ENCODE measurements at places on chromosomes 1 and 21.

- no peak for DNase-seq
Measured at GRCh38 chr1:182263706-182264105, 127.9 kb downstream of the GLUL start.

DNA sequence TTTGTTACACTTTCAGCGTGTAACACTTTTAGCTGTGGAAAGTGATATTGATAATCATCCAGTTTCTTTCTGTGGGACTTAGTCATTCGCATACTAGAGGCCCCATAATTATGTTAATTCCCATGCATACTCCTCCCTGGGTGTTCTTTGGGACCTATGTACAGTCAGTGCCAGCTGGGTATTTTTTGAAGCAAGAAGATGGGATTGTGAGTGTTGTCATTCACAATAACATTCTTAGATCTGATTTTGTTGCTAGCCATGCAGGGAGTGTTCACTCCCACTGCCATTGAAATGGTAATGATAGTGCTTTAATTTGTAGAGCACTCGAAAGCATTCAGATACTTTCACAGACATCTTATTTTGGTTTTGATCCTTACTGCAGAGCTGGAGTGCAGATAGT is 11.6 kb downstream of the SARS1 start:
- no peak for DNase-seq

DNA sequence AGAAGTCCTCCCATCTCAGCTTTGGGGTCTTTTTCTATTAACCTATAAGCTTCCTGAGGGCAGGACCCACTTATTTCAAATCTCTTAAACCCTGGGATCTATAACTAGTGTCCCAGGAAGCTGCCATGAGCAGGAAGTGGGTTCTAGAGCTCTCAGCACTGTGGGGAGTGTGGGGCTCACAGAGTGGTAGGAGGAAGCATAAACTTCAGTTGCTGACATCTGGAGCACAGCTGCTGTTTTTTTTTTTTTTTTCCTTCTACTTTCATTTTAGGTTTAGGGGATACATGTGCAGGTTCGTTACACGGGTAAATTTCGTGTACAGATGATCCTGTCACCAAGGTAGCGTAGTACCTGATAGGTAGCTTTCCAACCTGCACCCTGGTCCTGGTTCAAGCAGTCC is 59.3 kb downstream of the AK4 start:
- no peak for DNase-seq

DNA sequence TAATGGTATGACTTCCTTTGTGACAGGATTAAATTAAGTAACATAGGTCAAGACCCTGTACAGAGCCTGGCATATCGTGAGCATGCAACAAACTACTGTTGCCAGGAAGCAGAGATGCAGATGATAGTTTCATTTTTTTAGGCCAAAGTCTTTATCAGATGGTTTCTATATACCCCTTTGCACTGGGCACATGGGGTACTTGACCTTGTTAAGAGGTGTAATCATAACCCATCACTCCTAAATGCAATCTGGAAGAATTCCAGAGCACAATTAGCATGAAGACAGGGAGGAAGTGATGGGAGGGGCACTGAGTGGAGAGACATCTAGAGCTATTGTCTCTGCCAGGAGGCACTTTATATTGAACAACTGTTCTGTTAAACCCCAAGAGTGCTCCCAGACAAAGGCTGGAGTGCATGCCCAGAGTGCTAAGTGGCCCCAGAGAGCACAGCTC is 22.1 kb downstream of the ZBTB17 start:
- no peak for DNase-seq

GRCh38 chr1:20683614-20684013 is 22.4 kb upstream of the DDOST start:
- no peak for DNase-seq

GRCh38 chr1:113567427-113567826 is 177.1 kb downstream of the MAGI3 start:
- DNase-seq, result no peak

- no peak for DNase-seq
Measured at GRCh38 chr1:110235834-110236682, 25.9 kb downstream of the KCNC4 start.

GRCh38 chr1:54607821-54608565 is 15.3 kb downstream of the FAM151A start:
- DNase-seq, result no peak

DNA sequence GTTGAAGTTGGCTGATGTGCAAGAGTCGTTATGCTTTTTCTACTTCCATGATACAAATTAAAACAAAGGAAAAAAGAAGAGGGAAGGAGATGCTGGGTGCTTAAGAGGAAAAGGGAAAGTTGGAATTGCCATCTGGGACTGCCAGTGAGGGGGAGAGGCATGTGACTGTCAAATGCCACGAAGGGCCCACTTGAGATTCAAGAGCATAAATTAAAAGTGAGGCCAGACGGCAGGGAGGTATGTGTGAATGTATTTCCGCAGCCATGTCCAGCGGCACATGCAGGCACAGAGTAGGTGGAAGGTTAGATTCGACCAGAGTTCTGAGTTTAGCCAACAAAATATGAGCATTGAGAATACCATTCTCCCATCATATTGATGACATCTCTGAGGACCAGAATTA is 32.0 kb downstream of the NFASC start:
- no peak for DNase-seq

GRCh38 chr1:4215391-4215790 is 315.3 kb upstream of the C1orf174 start:
- no peak for DNase-seq

DNA sequence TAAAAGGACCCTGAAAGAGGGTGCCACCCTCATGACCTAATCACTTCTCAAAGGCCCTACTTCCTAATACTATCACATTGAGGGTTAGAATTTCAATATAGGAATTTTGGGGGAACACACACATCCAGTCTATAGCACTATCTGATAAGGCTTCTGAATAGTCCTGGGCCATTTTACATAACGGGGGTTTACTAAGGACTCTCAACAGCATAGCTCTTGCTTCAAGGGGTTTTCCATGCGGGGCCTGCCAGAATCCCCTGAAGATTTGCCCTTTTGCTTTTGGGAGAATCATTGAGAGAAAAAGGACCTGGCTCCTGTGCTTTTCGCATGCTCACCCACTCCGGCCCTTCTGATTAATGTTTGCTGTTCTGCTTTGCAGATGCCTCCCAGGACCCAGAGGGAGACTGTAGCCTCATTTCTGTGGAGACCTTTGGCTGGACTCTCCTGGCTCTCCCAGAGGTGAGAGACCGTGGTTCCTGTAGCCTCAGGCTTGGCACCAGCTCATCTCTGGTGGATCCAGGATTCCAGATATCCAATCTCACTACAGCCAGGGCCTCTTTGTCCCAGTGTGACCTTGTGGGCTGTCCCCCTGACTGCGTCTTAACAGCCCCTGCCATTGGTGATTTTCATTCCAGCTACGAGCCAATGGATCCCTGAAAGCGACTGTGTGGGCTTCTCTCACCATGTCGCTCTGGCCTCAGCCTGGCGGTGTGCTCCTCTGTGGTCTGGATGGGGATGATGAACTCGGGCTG is 72.6 kb downstream of the DDR2 start:
- DNase-seq, result no peak

- DNase-seq, result no peak
Measured at GRCh38 chr1:56416495-56416894, 162.9 kb downstream of the PLPP3 start.

DNA sequence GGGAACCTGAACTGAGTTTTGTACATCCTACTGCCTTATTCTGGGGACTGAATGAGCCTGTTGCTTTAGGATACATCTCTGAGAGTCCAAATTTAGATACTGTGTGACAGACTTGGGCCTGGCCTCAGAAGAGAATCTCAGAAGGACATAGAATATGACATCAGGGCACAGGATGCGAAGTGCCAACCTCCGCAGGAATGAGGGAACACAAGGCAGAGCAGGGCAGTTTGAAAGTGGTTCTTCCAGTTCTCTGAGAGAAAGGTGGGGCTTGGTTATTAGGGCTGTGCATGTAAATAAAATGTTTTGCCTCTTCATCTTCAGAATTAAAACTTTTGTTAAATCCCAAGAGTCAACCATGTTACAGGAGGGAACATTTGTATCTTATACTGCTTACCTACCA is 23.1 kb downstream of the TRAF5 start:
- DNase-seq, result no peak

GRCh38 chr1:76035053-76035452 is 39.5 kb upstream of the ST6GALNAC3 start:
- DNase-seq, result no peak

DNA sequence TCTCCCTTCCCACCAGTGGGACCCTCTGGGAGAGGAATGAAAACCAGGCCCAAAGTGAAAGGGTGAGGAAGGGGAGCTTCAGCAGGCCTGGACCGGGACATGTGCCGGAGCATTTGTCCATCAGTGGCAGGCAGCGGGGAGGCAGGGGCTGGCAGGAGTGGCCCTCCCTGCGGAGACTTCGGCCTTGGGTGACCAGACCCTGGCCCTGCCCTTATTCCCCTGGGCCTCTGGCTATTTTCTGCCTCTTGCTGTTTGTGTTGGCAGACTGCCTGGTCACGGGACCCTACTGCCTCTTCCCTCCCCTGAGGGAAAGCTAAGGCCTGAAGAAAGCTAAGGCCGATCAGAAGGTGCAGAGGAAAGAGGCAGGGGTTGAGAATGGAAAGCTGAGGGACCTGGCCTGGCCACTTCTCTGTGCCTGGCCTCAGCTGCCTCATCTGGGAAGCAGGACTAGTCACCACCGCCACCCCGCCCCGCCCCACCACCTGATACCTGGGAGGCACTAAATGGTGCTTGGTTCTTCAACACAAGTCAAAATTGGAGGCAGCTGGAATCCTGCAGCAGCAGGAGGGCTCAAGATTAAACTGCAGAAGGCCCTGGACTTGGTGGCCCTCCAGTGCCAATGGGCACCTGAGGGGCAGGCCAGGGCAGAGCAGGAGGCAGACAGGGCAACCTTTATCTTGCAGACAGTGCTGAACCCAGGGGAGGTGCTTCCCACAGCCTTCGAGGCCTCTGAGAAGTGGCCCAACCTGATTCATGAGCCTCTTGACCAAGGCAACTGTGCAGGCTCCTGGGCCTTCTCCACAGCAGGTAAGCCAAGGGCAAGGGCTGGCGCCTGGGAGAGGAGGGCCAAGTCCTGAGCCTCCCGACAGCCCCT is 7.9 kb downstream of the TINAGL1 start:
- DNase-seq, result no peak

Measured in KG1 (cell line).